ENCODE measurements at places on chromosomes 6 and 20.
A peak's percentile ranks its signal among the peaks of the same experiment; 100 is the strongest.

- DNase-seq = peak; percentile 84
Measured at GRCh38 chr20:49276161-49276960, 1.5 kb downstream of the ZNFX1 start.

DNA sequence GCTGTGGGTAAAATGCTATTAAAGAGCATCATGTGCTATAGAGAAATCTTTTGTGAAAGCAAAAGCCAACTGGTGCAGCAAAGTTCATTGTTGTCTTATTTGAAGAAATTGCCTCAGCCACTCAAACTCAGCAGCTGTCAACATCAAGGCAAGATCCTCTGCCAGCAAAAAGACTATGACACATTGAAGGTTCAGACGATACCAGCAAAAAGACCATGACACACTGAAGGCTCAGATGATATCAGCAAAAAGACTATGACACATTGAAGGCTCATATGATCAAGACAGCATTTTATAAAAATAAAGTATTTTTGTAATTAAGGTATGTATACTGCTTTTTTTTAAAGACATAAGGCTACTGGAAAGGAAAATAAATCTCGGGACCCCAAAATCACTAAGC lies 118.4 kb upstream of the RUNX2 start:
- DNase-seq = no peak

- DNase-seq = no peak
Measured at GRCh38 chr6:84835340-84835739, 70.9 kb upstream of the TBX18 start.

DNA sequence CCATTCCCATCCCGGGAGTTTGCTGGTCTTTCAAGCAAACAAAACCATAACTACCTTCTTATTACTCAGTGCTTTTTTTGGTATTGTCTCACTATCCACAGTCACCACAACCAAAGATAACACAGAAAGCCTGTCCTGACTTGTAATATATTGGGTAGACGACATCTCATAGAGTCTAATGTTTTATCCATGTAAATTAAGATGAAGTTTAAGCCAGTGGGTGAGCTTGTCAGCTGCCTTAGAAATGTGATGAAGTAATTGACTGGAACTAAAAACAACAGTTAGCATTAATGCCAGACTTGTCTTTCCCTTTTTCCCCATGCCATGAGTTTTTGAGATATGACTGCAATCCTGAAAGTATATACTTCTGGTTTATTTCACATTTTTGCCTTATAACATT lies 282.7 kb upstream of the PRDM1 start:
- no peak for DNase-seq

DNA sequence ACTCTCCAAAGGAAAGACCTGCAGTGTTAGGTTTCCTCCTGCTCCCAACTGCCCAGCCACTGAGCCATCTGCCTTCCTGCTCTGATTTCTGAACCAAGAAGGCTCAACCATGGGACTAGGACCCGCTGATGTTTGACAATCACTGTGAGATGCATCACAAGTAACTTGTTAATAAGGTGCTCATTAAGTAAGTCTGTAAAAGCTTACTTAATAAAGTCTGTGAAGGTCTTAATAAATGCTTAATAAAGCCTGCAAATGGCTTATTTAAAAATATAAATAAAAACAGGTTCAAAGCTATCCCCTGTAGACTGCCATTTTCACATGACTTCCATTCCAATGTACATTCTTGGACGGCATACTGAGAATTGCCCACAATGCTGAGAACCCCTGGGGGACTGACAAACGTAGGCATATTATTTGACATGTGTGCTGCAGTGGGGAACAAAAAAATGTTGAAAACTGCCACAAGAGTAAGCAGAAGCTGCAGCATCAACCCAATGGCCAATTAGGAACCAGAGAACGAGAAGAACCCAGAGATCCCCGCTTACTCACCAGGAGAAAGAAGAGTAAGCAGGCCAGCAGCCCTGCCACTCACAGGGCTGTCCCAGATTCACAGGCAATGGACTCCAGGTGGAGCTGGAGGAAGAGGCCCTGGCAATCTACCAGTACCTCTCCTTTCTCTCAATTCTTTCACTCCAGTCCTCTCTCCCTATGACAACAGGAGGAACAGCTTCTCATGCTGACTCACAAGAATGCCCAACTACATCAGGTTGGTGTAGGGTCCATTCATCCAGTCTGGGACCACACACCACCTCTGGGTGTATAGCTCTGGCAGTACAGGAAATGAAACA lies 19.5 kb downstream of the KIF13A start:
- peak; percentile 46 for DNase-seq

DNA sequence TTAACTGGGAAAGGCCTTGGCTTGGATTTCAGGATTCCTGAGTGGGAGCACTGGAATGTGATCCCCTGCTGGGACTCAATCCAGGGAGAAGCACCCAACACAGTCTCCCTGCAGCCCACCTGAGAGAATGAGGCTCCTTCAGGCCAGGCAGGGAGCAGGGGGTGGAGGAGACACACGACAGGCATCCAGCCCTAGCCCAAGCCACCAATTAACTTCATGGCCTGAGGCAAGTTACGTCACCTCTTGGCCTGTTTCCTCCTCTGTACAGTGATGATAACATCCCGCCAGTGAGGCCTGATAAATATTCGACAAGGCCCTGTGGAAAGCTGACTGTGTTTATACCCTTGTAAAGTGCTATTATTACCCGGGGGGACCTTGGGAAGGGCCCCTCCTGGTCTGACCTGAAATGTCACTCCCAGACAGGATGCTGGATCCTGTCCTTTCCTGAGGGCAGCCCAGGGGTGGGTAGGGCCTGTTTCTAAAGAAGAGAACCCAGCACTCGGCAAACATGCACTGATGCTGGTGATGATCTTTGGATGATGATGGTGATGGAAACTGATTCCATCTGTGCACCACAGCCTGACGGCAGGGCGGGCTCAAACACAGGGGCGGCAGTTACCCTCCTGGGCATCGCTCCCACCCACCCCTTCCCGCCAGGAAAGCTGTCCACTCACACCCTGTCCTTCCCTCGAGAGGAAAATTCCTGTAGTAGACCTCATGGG lies 12.4 kb downstream of the FRS3 start:
- DNase-seq = no peak

DNA sequence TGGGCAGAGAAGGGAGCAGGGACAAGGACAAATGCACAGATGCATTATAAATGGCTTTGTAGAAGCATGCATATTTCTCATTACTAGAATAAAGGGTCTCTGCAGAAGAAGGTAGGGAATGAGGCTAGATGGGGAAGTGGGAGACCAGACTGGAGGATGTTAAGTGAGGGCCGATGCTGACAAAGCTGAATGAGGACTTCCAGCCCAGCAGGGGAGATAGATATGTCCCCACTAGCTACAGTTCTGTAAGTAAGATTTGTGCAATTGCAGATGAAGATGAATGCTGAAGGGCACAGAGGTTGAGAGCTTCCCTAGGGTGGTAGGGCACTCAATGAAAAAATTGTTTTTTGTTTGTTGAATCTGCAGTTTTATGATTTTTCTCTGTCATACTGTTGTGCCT lies 16.9 kb downstream of the ADGRG6 start:
- no peak for DNase-seq

DNA sequence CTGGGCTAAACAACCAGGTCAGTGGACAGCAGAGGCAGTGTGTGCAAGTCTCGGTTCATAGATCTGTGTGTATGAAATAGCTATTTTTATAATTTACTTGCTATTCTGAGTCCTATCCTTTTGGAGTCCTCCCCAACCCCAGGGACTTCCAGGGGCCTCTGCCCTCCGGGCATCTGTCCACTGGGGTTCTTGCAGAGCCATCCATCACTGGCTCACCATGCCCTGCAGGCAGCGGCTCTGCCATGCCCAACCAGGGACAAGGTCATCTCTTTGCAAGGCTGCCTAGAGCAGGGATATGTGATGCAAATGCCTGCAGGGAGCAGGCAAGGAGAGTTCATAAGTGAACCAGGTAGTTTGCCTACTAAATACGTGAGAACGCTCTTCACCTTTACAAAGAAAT lies 10.5 kb upstream of the BEND3 start:
- DNase-seq = no peak

GRCh38 chr6:51927450-51927849 lies 160.0 kb downstream of the PKHD1 start:
- no peak for DNase-seq

DNA sequence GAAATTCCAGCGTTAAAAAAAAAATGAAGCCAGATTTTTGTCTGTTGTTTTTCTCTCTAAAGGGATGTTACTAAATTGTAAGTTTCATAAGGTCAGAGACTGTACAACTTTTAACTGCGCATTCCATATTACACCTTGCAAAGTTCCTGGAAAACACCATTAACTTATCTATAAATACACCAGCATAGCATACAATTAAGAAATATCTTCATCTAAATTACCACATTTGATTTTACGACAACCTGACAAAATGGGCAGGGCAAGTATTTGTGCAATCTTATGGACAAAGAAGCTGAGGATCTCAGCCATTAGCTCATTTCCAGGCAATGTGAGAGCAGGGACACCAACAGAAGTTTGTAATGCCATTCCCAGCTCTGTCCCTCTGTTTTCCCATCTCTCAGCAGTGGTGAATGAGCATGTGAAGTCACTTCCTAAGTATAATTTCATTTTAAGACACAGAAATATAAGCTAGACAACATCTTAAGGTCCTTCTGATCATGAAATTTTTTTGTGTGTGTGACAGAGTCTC lies 12.9 kb upstream of the GCM1 start:
- no peak for DNase-seq

GRCh38 chr6:132135409-132135808 lies 184.2 kb upstream of the CCN2 start:
- DNase-seq = no peak

DNA sequence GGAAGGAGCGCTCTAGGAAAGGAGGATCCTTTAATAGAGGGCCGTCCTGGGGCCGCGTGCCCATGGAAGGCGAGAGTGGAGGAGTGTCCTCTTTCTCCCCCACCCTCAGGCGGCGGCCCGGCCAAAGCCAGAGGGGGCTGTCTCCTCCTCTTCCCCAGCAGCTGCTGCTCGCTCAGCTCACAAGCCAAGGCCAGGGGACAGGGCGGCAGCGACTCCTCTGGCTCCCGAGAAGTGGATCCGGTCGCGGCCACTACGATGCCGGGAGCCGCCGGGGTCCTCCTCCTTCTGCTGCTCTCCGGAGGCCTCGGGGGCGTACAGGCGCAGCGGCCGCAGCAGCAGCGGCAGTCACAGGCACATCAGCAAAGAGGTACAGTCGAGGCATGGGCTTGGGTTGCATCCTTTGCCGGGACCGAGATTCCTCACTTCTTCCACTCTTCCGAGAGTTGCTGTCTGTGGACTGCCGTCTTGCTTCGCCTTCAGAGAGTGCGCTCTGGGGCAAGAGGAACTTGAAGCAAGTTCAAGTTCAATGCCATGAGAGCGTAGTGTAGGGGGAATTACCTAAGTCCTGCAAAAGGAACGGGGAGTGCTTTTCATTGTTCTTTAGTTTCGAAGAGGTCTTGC lies at the start of gene LAMA2:
Gene LAMA2, plus strand, starts transcription at position 148 of the 621 bp plus-strand sequence. Its CDS starts 108 bp downstream, at position 256.
- no peak for DNase-seq

DNA sequence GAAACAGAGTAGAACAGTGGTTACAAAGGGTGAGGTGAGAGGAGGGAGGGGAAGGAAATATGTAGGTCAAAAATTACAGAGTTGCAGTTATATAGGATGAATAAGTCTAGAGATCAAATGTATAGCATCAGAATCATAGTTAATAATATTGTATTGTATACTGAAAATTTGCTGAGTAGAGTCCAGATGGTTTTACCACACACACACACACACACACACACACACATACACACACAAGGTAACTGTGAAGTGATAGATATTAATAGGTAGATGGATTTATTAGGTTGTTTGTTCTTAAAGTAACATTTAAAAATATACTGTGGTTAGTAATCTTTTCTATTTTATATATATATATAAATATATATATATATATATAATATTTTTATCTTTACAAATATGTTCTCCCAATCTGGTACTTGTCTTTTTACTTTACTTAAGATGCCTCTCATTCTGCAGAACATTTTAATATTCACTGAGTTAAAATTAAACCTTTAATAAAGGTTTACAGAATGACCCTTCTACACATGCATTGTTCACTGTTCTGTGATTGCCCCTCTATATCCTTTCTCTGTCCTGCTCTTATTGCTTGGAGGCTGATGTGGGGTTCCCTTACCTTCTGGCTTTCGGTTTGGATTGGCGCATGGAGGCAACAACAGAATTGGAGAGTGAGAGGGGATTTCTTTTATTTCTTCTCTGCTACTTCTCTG lies 408 bp downstream of the PTCHD4 start:
- no peak for DNase-seq

- no peak for DNase-seq
Measured at GRCh38 chr6:3516092-3516491, 59.2 kb upstream of the SLC22A23 start.

GRCh38 chr6:90364286-90364685 lies 67.6 kb upstream of the BACH2 start:
- DNase-seq = no peak

DNA sequence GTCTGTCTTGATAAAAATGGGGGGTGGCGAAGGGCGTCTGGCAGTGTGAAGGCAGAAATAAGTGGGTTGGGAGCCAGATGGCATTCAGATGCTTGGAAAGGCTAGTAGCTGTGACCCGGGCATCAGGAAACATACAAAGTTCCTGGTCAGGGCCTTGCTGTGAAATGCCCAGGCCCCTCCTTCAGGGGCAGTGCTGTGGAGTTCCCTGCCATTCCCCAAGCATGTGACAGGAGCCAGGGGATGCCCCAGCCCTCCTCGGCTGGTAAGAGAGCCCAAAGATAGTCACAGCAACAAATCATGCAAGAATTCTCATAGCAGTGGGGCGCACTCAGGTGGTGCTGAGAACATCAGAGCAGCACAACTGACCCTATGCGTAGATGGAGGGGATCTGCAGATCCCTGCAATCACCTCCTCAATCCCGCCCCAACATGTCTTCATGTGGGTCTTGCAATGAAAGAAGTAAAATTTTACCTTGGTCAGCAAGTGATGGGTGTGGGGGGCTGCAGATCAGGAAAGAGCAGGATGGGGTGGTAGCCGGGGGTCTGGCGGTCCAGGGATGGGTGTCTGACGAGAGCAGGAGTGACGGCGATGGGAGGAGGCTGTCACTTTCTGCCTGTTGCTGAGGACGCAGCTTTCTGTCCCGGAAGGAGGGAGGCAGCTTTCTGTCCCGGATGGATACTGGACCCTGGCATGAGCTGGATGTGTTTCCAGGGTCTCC lies 39.5 kb downstream of the SLC22A1 start:
- no peak for DNase-seq

DNA sequence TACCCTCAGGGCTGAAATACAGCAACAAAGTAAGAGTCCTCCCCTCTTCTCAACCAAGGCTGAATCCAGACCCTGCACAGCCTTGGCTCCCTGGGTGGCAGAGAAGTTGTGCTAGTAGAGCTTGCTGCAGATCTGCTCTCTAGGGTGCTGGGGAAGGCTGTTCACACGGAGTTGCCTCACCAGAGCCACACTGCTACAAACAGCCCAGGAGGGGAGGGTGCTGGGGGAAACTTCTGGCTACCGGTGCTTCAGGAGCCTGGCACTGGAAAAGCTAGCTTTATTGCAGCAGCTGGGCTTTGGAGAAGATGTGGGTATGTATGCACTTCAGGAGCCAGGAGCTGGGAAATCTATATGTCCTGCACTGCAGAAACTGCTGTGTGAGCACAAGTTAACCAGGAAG lies 37.6 kb upstream of the SUPT3H start:
- no peak for DNase-seq

- peak; percentile 48 for DNase-seq
Measured at GRCh38 chr6:170227521-170227983, 63.3 kb downstream of the DLL1 start.

GRCh38 chr20:57540890-57541580 lies 16.1 kb upstream of the CTCFL start:
- DNase-seq = no peak

- no peak for DNase-seq
Measured at GRCh38 chr6:143775336-143775735, 67.8 kb upstream of the LTV1 start.

GRCh38 chr20:45701873-45702272 lies at the start of gene WFDC13:
Gene WFDC13 (plus strand): TSS chr20:45702038. CDS start chr20:45702124, 86 bp downstream.
- DNase-seq = no peak

All from RCC 7860 (cell line).